ENCODE measurements at places on chromosomes 1 and 21.

DNA sequence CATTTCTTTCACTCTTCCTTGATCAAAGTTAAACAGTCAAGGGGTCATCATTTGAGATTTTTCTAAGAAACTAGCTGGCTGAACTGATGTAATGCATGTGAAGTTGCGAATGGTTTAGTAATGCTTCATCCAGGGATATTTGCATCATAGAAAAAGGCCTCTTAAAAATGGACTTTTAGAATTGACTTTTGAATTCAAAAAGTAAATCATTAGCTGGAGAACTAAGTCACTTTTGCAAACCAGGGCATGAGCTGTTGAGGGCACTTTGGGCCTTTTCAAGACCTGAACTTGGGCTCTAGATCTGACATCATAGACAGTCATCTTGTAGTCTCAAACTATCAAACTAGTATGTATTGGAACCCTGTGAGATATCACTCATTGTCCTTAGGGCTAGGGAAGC, 85.0 kb downstream of the GRIK1 start:
- no peak for DNase-seq

GRCh38 chr1:3379934-3380333, 74.5 kb upstream of the ARHGEF16 start:
- DNase-seq = no peak

GRCh38 chr1:148363439-148363810, 119.7 kb downstream of the PPIAL4G start:
- peak; percentile 26 for DNase-seq

GRCh38 chr21:28674763-28675162, 317.9 kb downstream of the LTN1 start:
- DNase-seq = no peak

GRCh38 chr1:241336335-241336734, 20.7 kb downstream of the RGS7 start:
- DNase-seq = no peak

DNA sequence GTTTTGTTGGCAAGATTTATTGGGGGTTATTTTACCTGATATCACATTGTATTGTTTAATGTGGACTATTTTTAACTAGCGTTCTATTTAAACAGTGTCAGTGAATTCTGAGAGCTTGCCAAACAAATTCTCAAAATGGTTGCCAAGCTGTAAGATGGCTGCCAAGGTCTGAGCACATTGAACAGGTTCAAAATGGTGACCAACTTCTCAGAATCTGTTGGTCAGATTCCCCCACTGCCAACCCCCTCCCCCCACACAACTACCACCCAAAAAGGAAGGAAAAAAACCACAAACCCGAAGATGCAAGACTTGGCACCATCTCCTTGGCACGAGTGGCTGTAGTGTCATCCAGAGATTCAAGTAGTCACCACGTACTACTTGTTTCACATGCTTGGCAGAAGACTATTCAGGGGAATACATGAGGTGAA, 159.1 kb downstream of the NFIA start:
- no peak for DNase-seq

DNA sequence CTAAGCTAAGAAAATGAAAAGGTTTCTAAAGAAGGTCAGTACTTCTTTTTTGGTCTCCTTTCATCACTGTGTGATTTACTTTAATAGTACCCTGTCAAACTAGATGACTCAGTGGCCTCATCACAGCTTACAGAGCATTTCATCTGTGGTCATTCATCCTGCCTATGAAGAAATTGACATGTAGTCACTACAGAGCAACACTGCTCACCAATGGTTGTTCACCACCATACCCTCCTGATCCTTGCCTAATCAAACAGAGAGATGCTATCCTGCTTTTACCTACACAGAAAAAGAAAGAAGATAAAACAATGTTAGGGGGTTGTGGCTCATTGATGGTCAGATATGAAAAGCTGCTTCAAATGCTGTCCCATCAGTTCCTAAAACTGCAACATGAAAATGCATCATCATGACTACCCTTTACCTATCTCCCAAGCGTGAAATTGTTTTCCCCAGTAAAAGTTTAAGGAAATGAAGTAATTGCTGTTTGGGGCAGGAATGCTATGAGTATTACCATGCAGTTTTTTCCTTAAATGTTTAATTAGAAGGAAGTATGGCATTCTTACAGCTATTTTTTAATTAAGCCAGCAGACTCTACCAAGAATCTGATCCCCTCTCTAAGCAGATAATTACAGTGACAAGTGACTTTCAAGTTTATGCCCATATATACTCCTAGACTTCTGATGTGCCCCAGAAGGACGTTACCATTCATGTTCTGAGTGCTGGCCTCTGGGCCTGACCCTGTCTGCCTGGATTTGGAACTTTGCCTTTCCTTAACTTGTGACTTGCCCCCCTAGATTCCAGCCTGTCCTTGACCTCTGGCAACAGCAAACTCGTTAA, 46.1 kb upstream of the FBXO28 start:
- no peak for DNase-seq

- DNase-seq = no peak
These were observed 310.9 kb downstream of the MATN1 start for GRCh38 chr1:30412241-30413110.

All from activated CD4-positive, alpha-beta T cell treated with anti-CD3 and anti-CD28 coated beads for 4 hours (primary cell).